ENCODE measurements at places on chromosomes 7 and 10.

GRCh38 chr7:134356421-134356936 lies 39.7 kb upstream of the SLC35B4 start:
- no peak for DNase-seq

- DNase-seq, result no peak
Observed at GRCh38 chr7:55538538-55538937, 33.8 kb downstream of the VOPP1 start.

DNA sequence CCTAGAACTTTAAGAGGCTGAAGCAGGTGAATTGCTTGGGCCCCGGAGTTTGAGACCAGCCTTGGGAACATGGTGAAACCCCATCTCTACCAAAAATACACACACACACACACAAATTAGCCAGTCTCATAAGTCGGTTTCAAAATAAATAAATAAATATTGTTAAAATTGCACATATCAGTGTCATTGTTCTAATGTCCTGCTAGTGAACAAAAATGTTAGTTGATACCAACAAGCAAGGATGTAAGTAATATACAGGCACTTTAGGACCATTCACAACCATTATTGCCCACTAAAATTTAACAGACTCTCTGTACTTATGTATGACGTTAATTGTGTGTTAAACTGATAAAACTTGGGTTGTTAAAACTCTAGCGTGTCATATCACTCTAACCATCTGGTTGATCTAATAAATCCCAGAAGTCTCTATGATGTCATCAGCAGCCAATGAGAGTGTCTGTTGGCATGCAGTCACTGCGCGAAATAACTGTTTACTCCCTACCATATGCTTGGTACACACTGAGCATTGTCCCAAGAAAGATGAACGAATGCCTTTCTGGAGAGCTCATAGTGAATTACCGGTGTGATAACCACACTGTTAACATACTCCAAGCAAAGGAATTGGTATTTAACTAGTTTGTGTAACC lies 30.4 kb upstream of the OTUD1 start:
- no peak for DNase-seq

DNA sequence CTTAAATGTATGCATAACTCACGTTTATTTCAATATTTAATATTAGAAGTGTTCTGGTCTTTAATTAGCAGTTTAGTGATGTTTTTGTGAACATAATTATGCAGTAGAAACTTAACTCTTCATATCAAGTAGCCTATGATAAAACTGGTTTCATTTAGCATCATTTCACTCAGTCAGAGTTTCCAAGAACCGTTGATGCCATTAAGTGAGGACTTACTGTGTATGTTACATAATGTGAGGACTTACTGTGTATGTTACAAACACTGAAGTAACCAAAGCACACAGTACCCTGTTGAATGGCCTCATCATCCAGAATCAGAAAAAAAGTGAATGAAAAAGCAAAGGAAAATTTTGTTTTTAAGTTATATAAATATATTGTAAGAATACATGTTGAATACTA lies 32.9 kb upstream of the PBLD start:
- DNase-seq, result no peak

DNA sequence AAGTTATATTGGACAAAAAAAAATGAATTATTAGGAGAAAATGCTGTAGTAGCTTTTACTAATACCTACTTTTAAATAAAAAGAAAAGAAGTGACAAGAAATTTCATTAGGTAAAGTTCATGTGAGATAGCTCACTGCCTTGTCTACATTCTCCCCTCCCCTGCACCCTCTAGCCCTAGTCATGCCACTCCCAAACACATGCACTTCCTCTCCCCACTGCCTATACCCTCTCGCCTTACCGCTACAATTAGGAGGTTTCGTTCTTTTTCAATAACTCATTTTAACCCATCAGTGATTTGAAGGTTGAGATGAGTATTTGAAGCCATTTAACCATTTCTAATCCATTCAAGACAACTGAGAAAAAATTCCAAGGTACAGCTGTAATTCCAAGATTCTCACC lies 75.3 kb downstream of the HIBADH start:
- no peak for DNase-seq

GRCh38 chr10:75530299-75530698 lies 98.9 kb downstream of the LRMDA start:
- DNase-seq, result no peak

GRCh38 chr10:21707498-21707897 lies 173.5 kb downstream of the MLLT10 start:
- no peak for DNase-seq

GRCh38 chr7:142459551-142459963 lies 201.7 kb upstream of the PRSS58 start:
- no peak for DNase-seq

DNA sequence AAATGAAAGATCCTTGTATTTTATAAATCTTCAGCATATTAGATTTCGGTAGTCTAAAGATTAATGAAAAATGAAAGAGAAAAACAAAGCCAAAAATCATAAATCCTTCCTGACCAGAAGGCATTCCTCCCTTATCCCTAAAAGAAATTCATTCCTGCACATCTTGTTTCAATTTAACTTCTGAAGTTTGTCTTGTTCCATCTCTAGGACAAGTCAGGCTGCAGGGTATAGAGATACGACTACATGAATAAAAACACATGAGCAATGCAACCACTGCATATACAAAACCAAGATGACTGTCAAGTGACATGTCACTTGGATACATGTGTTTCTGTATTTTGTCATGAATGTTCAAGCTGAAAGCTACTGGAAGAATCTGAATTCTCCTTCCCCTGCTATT lies 214.9 kb downstream of the JAZF1 start:
- DNase-seq, result no peak

GRCh38 chr7:101315336-101315735 lies 6.3 kb downstream of the IFT22 start:
- DNase-seq, result no peak

GRCh38 chr7:17663061-17663675 lies 277.1 kb downstream of the SNX13 start:
- DNase-seq, result no peak

- DNase-seq, result no peak
Observed at GRCh38 chr10:25600651-25601050, 333.4 kb upstream of the MYO3A start.

DNA sequence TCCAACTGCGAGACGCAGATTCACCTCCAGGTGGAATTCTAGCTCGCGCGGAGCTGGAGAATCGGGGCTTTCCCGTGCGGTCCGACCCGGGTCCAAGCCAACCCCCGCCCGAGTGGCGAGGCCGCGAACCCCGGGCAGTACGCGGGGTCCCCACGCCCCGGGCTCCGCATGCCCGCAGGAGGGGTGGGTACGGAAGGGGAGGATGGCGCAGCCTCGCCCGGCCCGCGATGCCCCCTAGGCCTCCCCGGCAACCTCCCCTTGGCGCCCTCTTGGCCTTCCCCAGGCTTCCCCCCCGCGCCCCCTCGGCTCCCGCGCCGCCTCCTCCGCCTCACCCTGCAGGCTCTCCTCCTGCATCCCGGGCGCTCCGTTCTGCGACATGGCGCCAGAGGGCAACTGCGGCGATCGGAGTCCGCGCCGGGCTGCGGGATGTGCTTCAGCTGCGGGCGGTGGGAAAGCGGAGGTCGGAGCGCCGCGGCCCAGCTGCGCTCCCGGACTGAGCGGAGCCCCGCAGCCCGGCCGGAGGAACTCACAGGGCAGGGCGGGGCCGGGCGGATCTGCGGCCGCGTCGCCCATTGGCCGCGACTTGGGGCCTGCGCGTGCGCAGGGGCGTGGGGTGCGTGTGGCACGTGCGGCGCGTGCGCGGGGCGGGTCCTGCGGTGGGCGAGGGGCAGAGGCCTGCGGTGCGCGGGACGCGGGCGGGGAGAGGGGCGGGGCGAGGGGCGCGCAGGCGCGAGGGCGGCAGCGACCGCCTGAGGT lies at the start of gene BNIP3:
TSS of gene BNIP3 (minus strand) at position 495 of the 756 bp plus-strand sequence. CDS start at position 378, 117 bp downstream.
- DNase-seq, result peak; percentile 81

GRCh38 chr10:77355844-77356243 lies 281.8 kb downstream of the KCNMA1 start:
- no peak for DNase-seq
